ENCODE measurements at places on chromosomes 4 and X.

- no peak for DNase-seq
Measured at GRCh38 chr4:27684610-27685011, 824.0 kb downstream of the STIM2 start.

DNA sequence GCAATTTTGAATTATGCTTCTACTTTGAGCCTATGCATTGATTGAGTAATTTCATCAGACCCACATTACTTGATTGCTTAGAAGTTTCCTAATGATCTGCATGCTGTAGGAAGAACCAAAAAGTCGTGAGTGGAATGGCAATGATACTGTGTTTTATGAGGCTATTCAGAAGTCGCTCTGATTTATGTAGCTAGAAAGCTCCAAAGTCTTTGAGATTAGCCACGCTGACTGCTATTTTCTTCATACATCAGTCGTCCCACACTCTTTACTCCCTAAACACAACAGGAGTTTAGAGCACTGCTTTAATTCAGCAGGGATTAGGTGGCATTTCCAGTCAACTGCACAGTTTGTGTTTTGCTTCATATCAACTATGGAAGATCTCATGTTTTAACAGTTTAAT lies 4.1 kb downstream of the GRID2 start:
- no peak for DNase-seq

- no peak for DNase-seq
Measured at GRCh38 chr4:72112514-72113156, 80.8 kb downstream of the NPFFR2 start.

DNA sequence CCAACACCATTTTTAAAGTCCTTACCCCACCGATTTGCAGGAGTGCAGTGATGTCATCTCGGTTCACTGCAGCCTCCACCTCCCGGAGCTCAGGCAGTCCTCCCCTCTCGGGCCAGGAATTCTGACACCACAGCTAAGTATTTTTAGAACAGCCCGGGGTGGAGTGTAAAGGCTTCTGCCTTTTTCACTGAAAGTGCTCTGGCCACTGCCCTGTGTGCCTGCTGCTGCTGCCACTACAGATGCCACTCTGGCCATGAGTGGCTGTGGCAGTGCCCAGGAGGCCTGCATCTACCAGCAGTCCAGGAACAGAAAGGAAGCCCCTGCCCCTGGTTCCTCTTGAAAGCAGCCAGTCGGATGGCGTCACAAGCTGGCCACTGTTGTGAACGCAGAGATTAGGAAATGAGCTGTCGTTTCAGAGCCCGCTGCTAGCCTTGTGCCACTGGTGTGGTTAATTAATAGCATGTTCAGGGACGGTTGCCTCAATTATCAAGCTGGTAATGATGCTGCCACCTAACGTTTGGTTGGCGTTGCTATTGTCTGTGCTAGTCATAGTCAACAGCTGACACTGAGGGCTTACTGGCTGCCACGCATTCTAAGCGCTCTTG lies 23.6 kb upstream of the TBC1D14 start:
- DNase-seq, result no peak

- DNase-seq, result no peak
Measured at GRCh38 chr4:15694431-15694830, 8.4 kb upstream of the BST1 start.

DNA sequence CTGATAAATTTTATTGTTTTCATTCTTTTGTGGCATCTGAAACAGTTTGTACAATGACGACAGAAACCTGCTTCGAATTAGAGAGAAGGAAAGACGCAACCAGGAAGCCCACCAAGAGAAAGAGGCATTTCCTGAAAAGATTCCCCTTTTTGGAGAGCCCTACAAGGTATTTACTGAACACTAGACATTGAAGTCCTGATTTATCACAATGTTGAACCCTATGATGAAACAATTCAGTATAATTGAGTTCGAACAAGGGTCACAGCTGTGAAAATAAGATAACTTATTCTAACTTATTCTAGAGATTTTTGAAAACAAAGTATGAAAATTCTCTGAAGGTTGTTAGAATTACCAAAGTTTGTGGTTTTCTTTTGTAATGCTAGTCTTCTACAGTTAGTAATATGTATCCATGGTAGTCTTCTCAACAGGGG lies 111.3 kb downstream of the AFF1 start:
- no peak for DNase-seq

- no peak for DNase-seq
Measured at GRCh38 chr4:147707892-147708672, 23.8 kb upstream of the ARHGAP10 start.

DNA sequence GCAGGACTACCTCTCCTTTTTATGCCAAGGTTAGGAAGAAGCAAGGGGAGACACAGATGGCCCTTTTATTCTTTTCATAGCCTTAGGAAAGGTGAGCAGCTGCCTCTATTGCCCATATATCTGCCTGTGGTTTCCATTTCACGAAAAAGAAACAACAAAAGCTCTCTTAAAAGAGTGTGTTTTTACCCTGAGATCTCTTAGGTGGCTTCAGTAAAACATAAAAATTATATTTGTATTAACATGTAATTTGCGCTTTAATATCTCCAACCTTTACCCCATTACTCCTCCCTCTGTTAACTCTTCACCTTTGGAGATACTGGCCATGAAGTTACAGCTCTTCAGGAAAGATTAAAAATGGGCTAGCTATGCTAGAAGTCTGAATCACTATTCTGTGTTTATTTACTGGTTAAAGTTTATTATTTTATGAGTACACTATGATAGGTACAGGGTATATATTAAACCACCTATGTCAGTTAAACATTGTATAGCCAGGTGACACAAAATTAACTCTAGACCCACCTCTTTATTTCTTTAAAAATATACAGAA lies 15.0 kb upstream of the SULT1B1 start:
- no peak for DNase-seq

DNA sequence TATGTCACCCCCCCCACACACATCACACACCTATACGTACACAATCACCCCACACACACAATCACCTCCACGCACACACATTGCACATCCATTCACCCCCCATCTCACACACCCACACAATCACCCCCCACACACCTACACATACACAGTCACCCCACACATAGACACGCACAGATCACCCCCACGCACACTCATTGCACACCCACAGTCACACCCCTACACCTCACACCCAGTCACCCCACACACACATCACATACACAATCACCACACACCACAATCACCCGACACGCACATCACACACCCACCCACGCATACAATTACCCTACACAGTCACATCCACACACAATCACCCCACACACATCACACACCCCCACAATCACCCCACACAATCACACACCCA lies 15.9 kb upstream of the TADA2B start:
- DNase-seq, result no peak

DNA sequence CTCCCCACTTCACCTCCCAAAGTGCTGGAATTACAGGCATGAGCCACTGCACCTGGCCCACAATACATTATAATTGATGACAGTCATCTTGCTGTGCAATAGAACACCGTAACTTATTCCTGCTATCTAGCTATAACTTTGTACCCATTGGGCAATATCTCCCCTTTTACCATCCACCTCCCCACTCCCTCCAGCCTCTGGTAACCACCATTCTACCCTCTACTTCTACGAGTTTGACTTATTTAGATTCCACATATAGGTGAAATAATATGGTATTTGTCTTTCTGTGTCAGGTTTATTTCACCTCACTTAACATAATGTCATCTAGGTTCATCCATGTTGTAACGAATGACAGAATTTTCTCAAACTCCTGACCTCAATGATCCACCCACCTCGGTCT lies 8.2 kb upstream of the TEX11 start:
- no peak for DNase-seq

DNA sequence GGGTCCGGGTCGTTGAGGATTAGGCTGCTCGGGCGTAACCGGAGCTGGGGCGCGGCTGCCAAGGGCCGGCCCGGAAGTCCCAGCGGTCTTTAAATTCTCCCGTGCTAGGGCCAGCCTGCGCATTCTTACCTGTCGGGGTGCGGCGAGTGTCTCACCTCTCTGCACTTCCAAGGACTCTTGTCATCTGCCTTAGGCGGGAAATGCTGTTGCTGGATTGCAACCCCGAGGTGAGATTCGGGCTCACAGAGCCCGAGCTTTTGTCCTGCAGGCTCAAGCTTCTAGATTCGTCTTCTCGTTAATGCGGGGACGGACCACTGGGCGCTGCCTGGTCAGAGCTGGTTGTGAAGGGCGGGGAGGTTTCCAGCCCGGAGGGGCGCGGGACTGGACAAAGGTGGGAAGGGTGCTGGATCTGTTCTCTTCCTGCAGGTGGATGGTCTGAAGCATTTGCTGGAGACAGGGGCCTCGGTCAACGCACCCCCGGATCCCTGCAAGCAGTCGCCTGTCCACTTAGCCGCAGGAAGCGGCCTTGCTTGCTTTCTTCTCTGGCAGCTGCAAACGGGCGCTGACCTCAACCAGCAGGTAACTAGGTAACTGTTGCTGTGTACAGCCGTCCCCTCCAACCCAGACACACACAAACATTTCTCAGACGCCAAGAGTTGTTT lies at the start of gene ANKRD37:
ANKRD37 (plus strand) TSS at position 118 of the 662 bp plus-strand sequence; CDS start at position 201, 83 bp downstream.
- no peak for DNase-seq

DNA sequence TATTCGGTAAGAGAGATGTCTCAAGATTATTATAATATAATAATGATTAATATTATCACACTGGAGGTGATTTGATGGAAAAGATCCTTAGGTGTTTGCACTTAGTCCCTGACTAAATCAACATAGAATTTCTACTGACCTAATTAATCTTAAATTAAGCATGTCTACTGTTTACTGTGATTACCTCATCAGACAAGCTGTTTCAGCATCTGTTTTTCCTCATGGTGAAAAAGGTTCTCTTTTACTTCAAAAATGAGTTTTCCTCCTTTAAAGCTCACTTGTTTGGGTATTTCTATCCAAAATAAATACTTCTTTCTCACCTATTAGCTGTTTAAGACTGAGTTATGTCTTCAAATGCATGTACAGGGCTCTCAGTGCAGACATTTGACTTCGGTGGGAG lies 407.8 kb downstream of the NKX6-1 start:
- no peak for DNase-seq

Measured in GOT3 (cell line).